Glutamatergic neuron (in vitro differentiated cells): ENCODE measurements at places on chromosomes 12 and 14.

- DNase-seq, result no peak
Measured at GRCh38 chr12:113425960-113426453, 3.8 kb downstream of the SDSL start.

- DNase-seq, result no peak
Measured at GRCh38 chr12:8504351-8504750, 9.0 kb upstream of the CLEC4D start.

GRCh38 chr12:99154216-99154982, 493.2 kb upstream of the GARIN6 start:
- peak; percentile 20 for DNase-seq

- no peak for DNase-seq
Measured at GRCh38 chr14:102605029-102605428, 12.6 kb downstream of the RCOR1 start.

- DNase-seq, result no peak
Measured at GRCh38 chr14:77004711-77005460, 23.6 kb downstream of the IRF2BPL start.

DNA sequence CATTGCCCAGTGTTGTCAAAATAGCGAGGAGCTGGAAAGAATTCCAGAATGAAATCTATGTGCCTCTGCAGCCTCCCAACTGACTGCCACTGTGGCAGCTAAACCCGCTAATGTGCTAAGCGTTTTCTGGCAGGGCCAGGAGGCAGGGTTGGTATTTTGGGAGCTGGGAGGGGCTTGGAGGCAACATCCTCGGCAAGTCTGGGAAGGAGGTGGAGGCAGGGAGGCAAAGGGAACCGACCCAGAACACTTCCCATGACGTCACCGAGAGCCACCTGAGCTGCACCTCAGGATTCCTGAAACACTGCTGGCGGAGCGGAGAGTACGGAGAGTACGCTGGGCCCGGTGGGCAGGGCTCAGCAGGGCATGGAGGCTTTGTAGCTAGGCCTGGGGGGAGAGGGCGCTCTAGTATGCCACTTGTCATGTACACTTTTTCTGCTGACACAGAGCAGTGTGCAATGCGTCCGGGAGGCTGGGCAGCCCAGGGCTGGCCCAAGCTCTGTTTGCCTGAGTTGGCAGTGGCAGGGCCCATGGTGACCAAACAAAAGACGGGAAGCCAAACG, 81.5 kb downstream of the DPF3 start:
- no peak for DNase-seq

- no peak for DNase-seq
Measured at GRCh38 chr12:25526778-25527177, 26.3 kb downstream of the LMNTD1 start.
